ENCODE measurements at places on chromosomes 2 and 18. TPM values are rescaled to one million over a fixed set of nuclear protein-coding genes. Genes with fewer than 3 reads are reported as not detected.
A peak's percentile ranks its signal among the peaks of the same experiment; 100 is the strongest.

- no peak for DNase-seq
Measured at GRCh38 chr18:79749251-79750191, 48.2 kb upstream of the KCNG2 start.

- no peak for DNase-seq
Measured at GRCh38 chr2:68948710-68949109, 4.0 kb downstream of the GKN2 start.

DNA sequence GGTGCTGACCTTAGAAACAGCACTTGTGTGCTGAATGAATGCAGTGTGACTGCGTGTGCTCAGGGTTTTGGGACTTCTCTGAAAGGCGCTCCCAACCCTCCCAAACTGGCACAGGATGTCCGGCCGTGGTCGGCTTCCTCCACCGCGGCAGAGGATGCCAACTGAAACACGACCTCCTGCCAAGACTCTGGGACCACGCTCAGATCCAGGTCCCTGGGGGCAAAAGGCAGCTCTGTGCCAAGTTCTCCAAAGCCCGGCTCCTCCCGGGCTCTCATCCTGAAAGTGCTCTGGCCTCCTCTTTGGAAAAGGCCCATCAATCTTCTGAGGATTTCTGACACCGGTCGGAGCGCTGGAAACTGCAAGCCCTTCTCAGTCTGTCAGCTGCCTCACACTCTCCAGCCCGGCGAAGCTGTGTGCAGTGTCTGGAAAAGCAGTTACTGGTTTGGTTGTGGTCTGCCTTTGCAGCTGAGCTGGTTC, 32.3 kb upstream of the ZBTB7C start:
- no peak for DNase-seq

DNA sequence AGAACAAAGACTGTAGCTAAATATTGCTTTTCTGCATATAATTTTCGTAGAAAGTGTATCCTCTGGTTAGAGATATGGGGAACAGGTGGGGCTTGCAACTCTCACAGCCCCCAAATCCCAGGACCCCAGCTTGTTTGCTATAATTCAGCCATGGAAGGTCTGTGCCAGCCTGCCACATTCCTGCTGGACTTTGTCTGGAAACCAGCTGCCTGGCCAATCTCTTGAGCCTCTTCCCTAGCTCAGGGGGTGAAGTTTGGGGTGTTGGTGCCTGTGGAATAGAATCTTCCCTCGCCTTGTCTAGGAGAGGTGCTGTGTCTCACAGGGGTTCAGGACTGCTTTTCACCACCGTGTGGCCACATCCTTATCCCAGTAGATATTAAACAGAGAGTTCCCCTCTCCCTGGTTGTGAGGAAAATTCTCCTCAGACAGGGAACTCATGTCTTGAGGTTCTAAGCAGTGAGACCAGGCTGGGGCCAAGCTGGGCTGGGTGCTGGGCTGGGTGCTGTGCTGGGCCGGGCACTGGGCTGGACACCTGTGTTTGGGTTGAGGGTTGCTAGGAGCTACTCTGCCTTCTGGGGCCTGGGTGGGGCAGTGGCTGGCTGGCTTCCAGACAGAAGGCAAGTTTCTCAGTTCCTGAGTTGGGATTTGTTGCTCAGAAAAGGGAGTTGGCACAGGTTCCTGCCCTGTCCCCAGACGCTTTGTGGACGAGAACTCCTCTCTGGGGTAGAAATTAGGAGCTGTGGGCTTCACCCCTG, 12.3 kb downstream of the TOGARAM2 start:
- no peak for DNase-seq

- DNase-seq = no peak
Measured at GRCh38 chr2:145343287-145343686, 823.4 kb upstream of the ZEB2 start.

DNA sequence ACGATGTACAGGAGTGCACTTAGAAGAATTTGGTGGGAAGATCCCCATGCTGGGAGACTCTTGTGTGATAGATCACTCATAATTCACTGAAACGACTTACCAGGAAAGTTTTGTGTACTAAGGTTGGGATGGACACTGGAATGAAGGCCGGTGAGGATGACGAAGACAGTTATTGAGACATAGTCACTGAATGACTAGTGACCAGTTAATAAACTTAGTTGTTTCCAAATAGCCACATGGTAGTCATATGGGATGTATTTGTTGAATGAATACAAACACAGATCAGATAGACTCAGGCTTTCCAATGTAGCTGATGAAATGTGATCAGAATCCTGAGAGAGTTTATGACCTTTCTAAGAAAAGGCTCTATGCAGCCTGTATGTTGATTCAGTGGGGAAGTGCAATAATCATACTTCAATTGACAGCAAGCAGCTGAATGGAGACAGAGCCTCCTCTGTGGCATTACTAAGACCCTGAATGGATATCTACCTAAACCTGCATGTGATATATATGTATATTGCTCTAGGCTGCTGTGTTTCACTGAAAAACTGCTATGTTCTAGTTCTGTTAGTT, 20.4 kb downstream of the GDF7 start:
- DNase-seq = no peak

GRCh38 chr2:28002181-28002580, 111.7 kb downstream of the BABAM2 start:
- no peak for DNase-seq

- DNase-seq = no peak
Measured at GRCh38 chr2:107730898-107731297, 95.8 kb upstream of the RGPD4 start.

GRCh38 chr2:164887434-164888144, 46.0 kb upstream of the COBLL1 start:
- DNase-seq = no peak

GRCh38 chr2:150548527-150548926, 61.1 kb upstream of the RND3 start:
- DNase-seq = no peak

GRCh38 chr18:74250131-74250530, 41.6 kb downstream of the CYB5A start:
- no peak for DNase-seq

DNA sequence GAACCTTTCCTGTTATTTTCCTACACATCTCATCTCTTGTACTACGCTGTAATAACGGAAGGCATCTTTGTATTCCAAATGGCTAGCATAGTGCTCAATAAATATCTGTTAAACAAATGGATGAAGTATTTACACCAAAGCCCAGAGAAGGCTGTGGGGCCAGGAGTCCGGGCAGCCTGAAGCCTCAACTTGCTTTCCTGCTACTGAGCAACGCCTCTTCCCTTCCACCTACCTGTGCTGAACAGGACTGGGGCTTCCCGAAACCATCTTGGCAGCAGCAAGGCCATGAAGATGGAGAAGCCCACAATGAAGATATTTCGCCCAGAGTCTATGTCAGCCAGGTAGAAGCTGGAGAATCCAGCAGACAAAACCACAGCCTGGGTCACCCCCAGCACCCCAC, 2.5 kb upstream of the NHEJ1 start:
- DNase-seq = no peak

- DNase-seq = no peak
Measured at GRCh38 chr2:163466331-163467250, 269.2 kb downstream of the FIGN start.

DNA sequence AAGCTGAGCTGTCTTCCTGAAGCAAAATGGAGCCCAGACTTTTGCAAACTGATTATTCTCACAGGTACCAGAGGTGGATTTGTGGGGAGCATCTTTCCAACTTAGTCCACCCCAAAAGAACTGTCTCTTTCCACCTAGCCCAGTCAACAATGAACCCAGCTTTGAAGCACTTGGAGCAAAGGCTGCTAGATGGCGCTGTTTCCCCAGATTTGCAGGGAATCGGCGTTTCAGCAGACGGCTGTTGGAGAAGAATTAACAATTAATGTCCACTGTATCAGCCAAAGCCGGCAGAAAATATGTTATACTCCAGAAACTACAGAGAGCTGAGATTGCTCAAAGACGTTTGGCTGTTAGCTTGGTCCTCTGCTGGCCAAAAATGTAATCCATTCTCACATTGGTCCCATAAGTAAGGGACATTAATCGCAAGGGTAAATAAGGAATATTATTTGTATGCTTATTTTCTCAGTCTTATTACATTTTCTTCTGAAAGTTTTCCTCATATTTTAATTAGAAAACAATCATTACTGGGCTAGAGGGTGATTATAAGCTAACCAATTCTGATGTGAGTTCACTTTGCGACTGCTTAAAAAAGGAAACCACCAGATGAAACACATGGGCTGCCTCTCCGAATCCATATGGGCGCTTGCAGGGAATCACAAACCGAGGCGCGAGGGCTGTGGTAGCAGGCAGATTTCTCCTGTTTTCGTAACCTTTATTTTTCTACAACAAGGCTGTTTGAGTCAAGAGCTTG, 423.8 kb upstream of the MEX3C start:
- DNase-seq = peak; percentile 61

DNA sequence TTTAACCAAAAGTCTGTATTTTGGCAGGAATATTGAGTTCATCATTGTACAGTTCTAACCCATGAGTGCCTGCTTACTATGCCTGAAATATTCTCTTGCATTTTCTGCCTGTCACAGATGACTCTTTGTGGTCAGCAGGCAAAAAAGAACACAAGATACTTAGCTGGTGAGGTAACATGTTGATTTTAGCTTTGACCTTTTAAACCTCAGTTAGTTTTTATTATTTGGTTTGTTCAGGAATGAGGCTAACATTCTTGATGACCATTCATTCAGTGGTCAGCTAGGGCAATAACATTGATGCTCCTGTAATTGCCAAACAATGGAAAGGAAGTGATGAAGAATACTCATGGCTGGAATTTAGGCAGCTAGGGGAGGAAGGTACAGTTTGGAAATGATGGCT, 491.2 kb downstream of the PIK3C3 start:
- DNase-seq = no peak

DNA sequence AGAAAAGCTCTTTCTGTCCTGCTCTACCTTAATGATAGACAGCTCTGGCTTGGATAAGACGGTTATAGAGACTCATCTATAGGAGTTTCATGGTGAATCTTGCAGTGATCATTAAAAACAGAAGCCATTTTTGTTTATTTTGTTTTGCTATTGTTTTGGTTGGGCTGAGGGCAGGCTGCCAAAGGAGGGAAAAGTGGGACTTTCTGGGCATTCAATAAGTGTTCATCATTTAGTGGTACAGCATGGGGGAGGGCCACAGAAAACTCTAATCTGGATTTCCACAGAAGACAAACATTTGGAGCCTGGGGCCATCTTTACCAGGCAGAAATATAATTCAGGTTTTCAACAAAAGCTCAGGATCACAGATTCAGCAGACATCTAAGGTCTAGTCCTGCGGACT, 62.4 kb upstream of the EFEMP1 start:
- no peak for DNase-seq

- DNase-seq = no peak
Measured at GRCh38 chr2:160054984-160055725, 7.3 kb downstream of the PLA2R1 start.

GRCh38 chr2:34547340-34547739, 948.2 kb upstream of the FAM98A start:
- DNase-seq = no peak

DNA sequence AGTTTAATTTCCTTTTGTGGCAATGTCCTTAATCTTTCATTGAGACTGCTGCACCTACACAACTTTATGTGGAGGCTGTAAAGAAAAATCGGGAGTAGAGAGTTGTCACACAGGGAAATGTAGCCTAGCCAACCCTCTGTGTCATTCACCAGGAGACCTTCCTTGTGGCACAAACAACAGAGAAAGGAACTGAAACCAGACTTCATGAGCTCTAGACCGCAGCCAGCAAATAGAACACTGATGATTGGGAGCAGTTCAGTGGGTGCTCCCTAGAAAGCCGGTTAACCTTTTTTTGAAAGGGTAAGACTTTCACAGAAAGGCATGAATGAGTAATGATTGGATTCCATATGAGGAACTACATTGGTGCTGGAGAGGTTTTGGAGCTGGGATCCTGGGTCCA, 1752.4 kb upstream of the CELF4 start:
- DNase-seq = no peak

GRCh38 chr18:2027016-2027415, 544.3 kb downstream of the METTL4 start:
- no peak for DNase-seq

- DNase-seq = no peak
Measured at GRCh38 chr18:80178935-80179818, 68.1 kb downstream of the PARD6G start.

GRCh38 chr2:99600981-99601651, 111.3 kb upstream of the REV1 start:
- DNase-seq = no peak

- no peak for DNase-seq
Measured at GRCh38 chr2:60634438-60634837, 81.0 kb upstream of the BCL11A start.

- no peak for DNase-seq
Measured at GRCh38 chr2:158142568-158143332, 41.1 kb downstream of the UPP2 start.

DNA sequence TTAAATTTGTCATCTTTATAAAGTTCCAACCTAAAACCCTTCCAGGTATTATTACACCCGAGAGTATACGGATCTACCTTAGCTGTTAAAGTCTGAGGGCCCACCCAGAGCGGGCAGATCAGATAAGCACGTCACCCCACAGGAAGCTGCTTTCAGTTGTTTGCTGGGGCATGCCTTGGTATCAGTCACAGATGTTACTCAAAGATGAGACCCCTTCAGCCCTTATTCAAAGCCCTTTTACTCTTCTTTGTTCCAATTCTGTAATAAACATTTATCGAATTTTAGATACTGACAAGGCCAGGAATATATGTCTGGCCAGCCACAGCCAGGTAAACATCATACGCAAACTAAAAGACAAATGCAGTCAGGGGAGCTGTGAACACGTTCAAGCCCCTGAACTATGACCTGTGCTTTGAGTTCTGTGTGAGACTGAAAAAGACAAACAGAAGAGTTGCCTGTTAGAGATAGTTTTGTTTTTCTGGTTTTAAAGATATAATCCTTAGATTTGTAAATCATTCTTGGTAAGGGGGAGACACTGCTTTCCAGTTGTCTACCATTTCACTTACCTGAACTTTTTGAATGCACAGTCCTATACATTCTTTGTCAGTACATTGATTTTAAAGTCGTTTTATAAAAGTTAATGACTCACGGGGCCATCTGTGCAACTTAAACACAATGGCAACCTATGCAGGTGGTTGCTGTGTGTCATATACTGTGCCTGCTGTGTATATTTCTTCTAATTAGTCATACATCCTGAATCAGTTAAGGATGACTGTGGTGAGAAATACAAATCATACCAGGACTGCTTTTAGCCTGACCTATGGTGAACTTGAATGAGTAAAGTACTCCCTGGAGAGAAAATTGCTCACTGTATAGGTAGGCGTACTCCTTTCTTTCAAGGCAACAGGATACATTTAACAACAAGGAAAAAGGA, 100.5 kb upstream of the ITPRID2 start:
- DNase-seq = no peak

Gene GAREM1
- total RNA-seq = 11.4 TPM

Gene ZSCAN30
- total RNA-seq = 27.1 TPM

Gene UGT1A6
- not detected for total RNA-seq

Gene CD8A
- 0.13 TPM for total RNA-seq

Gene ATP5MC3
- total RNA-seq = 185 TPM

Gene TBR1
- not detected for total RNA-seq

Gene MDH1B
- 2.8 TPM for total RNA-seq

Gene SLC19A3
- 36.4 TPM for total RNA-seq

Gene VSNL1
- 1.1 TPM for total RNA-seq

Gene PREB
- total RNA-seq = 46.9 TPM

Gene ADRA2B
- total RNA-seq = 0.91 TPM

Gene MATN3
- total RNA-seq = 3.1 TPM

Gene SPATA3
- total RNA-seq = not detected

All from progenitor cell of endocrine pancreas (in vitro differentiated cells).